A172 (cell line): ENCODE measurements at places on chromosomes 7 and 10.

- no peak for DNase-seq
These were observed 54.3 kb downstream of the PRKAG2 start for GRCh38 chr7:151822541-151823181.

DNA sequence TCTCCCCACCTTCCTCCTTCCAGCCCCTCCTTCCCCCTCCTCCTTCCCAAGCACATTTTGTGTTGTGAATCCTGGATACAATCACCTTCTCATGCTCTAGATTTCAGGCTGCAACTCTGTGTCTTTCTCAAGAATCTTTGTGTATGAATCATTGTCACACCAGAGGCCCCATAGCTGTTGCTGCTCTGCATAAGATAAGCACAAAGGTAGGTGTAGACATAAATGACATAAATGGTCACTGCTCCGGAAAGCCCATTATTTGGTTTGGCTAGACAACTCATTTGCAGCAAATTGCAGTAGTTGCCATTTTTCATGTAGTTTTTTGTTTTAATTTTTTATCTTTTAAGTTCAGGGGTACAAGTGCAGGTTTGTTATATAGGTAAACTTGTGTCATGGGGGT, 216.3 kb upstream of the NRP1 start:
- DNase-seq = no peak

DNA sequence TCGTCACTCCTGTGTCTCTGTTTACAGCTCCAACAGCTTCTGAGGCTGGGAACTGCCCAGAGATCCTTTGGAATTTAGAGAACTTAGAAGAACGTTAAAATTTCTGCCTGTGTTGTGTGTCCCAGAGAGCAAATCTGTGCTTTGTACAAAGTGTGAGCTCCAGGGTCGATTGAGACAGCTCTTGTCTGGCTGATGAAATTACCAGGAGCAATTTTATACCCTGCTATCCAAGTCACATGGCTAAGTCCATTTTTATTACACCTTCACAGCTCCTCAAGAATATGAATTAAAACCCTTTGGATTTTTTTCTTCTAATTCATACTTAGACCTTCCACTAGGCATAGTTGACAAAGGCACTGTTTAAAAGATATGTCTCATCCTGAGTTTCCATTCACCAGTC, 46.5 kb upstream of the INSYN2A start:
- DNase-seq = no peak

DNA sequence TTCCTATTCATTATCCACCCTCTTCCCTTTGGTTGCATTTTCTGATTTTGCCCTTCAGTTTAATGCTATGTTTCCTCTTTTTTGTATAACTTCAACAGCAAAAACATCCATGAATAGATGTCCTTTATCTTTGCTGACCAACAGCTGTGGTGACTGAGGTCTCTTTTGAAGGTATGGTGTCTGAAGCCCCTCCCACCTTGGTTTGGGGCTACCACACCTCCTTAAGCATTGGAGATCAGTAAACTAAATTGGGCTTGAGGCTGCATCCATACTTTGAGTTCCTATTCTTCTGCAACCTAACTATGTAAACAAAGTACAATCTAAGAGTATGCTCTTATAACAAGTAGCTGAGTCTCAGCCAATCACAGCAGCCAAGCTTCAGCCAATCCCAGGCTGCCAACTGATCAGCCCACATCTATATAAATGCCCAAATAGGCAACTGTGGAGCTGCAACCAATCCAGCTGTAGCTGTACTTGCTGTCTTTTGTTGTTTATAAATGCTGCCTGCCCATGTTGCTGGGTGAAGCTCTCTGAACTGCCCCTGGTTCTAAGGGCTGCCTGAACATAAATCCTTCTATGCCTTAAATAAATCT, 69.4 kb upstream of the PDLIM1 start:
- DNase-seq = peak; percentile 60

- no peak for DNase-seq
These were observed 131.0 kb upstream of the ZNF804B start for GRCh38 chr7:88628363-88629085.

GRCh38 chr7:128941323-128941890, 3.7 kb downstream of the IRF5 start:
- DNase-seq = no peak

- no peak for DNase-seq
These were observed 37.8 kb upstream of the ZNF716 start for GRCh38 chr7:57412168-57412567.

- no peak for DNase-seq
These were observed 24.8 kb downstream of the GNA12 start for GRCh38 chr7:2819161-2819953.

DNA sequence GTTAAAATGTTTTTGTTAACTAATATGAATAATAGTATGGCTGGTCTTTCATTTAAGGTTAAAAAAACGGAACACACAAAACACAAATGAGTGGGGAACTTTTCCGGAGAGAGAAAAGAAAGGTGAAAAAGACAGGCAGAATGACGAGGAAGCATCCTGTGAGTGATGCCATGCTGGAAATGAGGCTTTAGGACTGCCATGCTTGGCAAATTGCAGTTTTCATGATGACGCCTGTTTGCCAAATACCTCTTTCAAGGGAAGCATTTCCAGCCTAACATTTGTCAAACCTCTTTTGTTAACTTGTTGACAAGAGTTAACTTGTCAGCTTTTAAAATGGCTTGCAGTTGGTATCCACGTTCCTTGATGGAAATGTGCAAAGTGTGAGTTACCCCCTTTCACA, 127.5 kb downstream of the RSU1 start:
- no peak for DNase-seq

- DNase-seq = no peak
These were observed 232.4 kb downstream of the ELMO1 start for GRCh38 chr7:37216156-37216852.

DNA sequence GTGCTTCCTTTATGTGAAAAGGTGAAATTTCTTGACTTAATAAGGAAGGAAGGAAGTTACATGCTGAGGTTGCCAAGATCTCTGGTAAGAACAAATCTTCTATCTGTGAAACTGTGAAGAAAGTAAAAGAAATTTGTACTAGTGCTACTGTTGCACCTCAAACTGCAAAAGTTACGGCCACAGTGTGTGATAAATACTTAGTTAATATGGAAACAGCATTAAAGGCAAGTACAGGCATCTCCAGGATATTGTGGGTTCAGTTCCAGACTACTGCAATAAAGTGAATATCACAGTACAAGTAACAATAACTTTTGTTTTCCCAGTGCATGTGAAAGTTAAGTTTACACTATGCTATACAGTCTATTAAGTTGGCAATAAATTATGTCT, 22.8 kb upstream of the ZNF282 start:
- no peak for DNase-seq

DNA sequence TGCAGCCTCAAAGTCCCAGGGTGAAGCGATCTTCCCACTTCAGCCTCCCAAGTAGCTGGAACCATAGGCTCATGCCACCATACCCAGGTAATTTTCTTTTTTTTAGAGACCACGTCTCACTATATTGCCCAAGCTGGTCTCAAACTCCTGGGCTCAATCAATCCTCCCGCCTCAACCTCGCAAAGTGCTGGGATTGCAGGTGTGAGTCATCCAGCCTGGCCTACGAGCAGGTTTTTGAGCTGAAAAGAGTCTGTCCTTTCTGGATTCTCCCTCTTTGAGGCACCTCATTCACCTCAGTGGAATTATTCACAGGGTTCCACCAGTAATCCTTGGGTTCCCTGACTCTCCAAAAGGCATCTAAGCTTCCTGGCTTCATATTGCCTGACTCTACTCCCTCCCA, 7.6 kb upstream of the LEP start:
- DNase-seq = no peak

DNA sequence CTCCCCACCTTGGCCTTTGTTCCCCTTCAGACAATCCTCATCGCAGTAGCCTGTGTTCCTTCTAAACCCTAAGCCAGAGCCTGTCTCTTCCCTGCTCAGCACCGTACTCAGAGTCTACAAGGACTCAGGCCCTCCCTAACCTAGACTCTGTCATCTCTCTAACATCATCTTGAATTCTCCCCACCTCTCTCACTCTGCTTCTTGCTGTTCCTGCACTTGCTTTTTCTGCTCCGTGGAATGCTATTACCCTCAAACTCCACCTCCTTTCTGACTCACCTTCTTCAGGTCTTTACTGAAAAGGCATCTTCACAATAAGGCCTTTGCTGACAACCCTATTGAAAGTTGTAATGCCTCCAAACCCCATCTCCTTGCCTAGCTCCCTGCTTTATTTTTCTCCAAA, 141.0 kb downstream of the DKK1 start:
- peak; percentile 94 for DNase-seq

GRCh38 chr7:51000956-51001355, 218.3 kb upstream of the GRB10 start:
- DNase-seq = no peak

GRCh38 chr10:102368077-102368476, 27.4 kb upstream of the NFKB2 start:
- DNase-seq = peak; percentile 25

DNA sequence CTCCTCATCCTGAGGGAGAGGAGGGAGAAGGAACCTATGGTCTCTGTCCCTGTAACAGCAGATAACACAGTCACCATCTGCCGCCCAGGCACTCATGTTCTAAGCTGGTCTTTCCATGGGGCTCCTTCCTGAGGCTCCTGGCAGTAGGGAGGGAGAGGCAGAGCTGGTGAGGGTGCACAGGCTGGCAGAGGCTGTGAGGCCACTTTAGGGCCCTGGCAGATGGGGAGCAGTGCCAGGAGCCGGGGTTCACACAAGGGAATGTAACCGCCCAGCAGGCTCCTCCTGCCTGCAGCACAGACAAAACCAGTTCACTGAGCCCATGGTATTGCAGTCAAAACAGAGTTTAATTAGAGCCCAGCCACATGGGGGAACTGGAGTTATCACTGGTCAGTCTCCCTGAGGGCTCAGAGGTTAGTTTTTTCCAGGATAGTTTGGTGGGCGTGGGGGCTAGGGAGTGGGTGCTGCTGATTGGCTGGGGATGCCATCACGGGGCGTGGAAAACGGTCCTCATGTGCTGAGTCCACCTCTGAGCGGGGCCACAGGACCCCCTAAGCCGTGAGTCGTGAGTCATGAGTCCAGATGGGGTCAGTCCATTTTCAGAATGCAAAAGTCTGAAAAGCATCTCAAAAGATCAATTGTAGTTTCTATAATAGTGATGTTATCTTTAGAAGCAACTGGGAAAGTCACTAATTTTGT, 499.3 kb upstream of the FOXK1 start:
- DNase-seq = no peak

- DNase-seq = no peak
These were observed 36.9 kb upstream of the IKZF1 start for GRCh38 chr7:50267525-50268041.

GRCh38 chr10:120760253-120760652, 90.9 kb upstream of the WDR11 start:
- DNase-seq = no peak

DNA sequence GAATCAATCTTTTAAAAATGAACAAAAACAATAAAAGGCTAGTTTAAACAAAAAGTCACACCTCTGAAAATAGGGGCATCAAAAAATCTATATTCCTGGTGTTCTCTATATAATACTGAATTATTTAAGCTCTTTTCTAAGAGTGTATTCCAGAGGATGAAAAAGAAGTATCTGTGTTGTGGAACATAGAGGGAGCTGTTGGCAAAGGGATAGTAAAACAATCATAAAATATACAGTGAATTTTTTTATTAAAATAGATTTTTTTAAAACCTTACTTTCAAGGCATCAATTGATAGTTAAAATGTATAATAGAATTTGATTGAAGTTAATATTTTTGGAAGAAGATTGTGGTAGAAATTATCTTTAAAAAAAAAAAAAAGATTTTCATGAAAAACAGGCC, 1409.1 kb upstream of the CELF2 start:
- DNase-seq = no peak

DNA sequence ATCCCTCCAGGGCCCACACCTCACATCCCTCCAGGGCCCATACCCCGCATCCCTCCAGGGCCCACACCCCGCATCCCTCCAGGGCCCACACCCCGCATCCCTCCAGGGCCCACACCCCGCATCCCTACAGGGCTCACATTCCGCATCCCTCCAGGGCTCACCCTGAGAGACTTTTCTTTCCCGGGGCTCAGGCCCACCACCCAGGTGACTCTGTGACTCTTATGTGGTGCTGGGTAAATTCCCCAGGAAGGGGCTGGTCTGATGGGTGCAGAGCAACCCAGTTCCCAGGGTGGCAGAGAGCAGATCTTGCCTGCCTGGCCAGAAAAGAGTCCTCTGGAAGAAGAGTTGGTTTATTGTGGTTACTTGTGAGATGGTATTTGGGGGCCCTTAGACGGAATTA, 290.7 kb downstream of the TCERG1L start:
- DNase-seq = no peak

GRCh38 chr10:75236178-75236825, 545 bp upstream of the COMTD1 start:
- DNase-seq = no peak

DNA sequence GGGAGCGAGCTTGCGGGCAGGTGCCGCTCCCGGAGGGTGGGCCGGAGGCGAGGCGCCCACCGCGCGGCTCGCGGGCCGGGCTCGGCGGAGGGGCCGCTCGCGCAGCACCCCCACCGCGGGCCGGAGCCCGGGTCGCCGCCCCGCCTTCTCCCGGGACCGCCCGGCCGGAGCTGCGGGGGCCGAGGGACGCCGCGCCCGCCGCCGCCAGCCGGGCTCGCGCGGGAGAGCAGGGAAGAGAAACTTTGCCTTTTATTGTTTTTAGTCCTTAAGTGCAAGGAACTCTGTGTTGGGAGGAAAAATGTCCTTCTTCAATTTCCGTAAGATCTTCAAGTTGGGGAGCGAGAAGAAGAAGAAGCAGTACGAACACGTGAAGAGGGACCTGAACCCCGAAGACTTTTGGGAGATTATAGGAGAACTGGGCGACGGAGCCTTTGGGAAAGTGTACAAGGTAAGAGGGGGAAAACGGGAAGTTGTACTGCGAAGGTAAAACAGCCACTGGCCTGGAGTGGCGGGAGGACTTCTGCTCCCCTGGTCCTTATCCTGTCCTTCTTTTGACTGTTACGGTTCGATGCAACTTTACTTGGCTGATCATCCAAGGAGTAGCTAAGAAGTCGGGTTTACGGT, 620 bp downstream of the SLK start:
- peak; percentile 37 for DNase-seq

DNA sequence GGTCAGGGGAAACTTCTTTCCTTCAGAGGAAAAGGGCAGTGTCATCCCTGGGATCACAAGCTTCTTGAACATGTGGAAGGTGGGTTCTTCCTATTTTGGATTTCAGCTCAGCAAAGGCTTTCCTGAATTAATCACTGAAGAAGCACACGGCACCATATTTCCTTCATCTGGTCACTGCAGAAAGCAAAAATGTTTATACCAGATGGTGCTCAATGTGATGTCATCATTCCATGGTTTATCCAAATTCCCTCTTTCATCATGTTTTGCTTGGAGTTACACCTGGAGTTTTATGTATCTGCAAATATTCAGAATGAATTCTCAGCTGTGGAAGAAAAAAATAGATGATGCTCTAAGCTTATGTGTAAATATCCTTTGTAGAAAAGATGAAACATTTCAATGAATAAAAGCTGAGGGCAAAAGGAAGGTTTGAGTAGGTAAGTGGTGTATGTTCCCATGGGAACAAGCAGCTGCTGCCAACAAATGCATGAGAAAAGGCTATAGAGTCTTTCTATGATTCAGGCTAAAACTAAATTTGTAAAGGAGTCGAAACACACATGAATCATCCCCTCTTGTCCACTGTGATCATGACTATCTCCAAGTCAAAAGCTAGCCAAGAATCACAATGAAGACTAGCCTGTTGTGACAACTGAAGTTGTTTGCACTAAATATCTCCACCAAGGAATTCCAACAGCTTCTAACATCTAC, 26.9 kb upstream of the BPGM start:
- peak; percentile 47 for DNase-seq

- no peak for DNase-seq
These were observed 177.6 kb downstream of the REEP3 start for GRCh38 chr10:63698787-63699150.
